ENCODE measurements at places on chromosomes 11 and 22.

GRCh38 chr11:78350091-78350645 is 67.5 kb downstream of the GAB2 start:
- no peak for DNase-seq

GRCh38 chr11:11717064-11717725 is 95.4 kb upstream of the GALNT18 start:
- DNase-seq = no peak

GRCh38 chr11:110774138-110775014 is 62.1 kb upstream of the ARHGAP20 start:
- DNase-seq = no peak

GRCh38 chr22:50469377-50470305 is 5.2 kb downstream of the SBF1 start:
- no peak for DNase-seq

GRCh38 chr11:102046841-102047240 is 396 bp upstream of the CFAP300 start:
- DNase-seq = no peak

DNA sequence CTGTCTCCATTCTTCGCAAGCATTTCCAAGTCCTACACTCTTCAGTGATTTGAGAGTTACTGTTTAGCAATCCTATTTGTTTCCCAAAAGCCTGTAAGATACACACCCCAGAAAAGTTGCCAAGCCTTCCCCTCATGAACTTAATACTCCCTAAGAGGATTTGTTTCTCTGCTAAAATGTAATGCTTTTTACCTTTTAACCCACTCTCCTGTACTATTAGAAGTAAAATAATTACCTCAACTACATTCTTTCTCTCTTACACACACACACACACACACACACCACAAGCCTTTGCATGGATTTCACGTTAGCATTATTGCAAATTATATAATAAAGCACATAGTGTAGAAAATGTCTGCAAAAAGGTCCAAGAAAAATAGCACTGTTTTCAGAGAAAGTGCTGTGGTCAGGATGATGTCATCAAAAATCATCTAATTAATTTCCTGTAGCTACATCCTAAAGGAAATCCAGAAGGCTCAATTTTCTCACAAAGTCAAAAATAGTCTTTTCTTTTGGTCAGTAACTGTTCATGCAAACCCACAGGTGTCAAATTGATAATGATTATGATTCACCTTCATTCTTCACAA is 364.1 kb upstream of the PITPNB start:
- no peak for DNase-seq

DNA sequence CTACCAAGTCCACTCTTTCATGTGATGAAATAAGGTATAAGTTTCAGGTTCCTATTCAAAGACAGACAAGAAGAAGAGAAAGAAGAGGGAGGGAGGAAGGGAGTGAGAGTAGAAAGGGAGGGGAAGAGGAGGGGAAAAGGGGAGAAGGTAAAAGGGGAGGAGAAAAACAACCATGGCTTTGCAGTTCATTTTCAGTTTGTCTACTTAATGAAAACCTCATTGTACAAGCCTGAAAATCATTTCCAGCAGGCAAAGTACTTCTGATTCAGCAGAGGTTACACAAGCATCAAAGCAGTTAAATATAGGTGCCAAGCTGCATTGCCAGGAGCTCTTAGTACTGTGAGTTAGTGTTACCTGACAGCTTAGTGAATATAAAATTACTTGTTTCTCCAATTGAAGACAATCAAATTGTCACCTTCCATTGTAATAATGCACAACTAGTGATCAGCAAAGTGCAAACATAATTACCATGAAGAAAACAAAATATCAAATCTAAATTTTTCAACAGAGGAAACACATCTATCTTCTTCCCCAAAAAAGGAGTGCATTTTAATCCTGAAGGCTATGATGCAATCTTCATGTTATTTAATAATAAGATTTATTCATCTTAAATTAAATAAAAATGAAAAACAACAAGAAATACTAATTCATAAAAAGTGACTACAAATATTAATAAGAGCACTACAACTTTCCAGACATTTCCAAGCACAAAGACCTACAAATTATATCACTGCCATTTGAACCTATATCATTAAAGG is 8.2 kb downstream of the SOX6 start:
- no peak for DNase-seq

- DNase-seq = no peak
Observed at GRCh38 chr11:63871962-63872799, 33.3 kb downstream of the MARK2 start.

DNA sequence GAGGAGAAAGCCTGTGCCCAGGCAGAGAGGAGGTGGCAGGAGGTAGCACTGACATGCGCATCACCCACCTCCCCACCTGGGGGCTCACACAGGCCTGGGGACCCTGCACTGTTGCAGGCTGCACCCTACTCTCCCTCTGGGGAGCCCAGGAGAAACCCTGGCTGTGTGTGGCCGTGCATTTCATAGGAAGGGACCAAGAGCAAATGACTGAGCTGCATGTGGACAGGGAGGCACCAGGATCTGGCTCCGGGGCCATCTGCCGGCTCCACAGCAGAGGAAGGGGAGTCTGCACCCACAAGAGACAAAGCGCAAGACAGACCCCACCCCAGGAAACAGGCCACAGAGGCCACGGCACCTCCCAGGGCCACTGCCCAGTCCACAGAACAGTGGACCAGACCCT is 22.7 kb downstream of the BID start:
- no peak for DNase-seq

- no peak for DNase-seq
Observed at GRCh38 chr22:21865041-21865440, 2.4 kb downstream of the MAPK1 start.

All from cortex of kidney (tissue), 1 donor.